Heart right ventricle (tissue), 16 donors: ENCODE measurements at places on chromosomes 2 and 18. TPM values are rescaled to one million over a fixed set of nuclear protein-coding genes. Genes with fewer than 3 reads are reported as not detected.

DNA sequence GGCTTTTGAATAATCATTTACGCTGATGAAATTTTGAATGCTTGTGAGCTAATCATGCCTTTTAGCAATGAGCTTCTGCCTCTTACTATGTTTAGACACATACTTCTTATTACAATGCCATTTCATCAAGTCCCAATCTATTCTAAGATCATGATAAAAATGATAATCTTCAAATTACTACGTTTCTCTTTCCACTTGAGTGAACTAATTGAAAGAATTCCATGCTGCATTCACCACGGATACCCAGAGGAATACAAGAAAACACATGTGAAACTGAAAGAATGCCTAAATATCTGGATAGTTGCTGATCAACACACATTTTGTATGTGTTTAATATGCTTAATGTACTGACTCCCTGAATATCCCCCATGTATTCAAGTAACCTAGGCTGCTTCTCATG, 62.3 kb downstream of the LRRTM4 start:
- DNase-seq: no peak

GRCh38 chr18:24064391-24065100, 50.0 kb downstream of the TTC39C start:
- DNase-seq: no peak

Gene CBLN2
- total RNA-seq: not detected

DNA sequence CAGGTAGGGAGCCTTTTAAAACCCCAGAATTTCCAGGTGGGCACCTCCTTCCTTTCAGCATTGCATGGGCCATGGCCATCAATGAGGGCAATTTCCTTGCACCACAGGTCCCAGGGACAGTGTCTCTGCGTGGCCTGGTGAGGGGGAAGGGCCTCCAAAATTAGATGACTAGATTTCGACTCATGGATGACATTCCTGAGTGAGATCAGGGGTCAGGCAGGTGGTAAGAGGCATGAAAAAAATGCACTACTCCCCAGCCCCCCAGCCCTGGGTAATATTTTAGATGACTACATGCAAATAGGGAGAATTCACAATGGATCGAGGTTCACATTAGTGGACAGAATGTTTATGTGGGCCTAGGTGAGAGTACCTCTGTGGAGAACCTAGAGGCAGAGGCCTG, 19.0 kb upstream of the IGFBP5 start:
- no peak for DNase-seq

Gene NEUROD1
- total RNA-seq: not detected

Gene NEDD4L
- total RNA-seq: 57.3 TPM

- DNase-seq: no peak
Observed at GRCh38 chr18:26540043-26540628, 8.2 kb downstream of the KCTD1 start.
